ENCODE measurements at places on chromosomes 11 and 22. TPM values are rescaled to one million over a fixed set of nuclear protein-coding genes. Genes with fewer than 3 reads are reported as not detected.

DNA sequence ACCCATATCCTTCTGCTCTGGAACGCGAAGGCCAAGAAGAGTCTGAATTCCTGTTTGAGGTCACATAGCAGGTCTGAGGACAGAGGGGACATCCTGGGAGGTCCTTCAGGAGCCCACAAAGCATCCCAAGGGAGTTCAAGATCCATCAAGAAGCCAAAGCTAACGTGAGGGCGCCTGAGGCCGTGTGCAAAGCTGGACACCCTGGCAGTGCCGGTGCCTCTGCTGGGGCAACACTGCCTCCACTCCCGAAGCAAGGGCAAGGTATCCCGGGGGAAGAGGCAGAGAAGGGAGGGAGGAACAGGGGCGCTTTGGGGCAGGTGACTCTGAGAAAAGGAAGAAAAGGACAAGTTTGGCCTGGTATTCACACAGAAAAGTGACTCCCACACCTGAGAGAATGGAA is 50.3 kb upstream of the CDON start:
- DNase-seq, result no peak

GRCh38 chr22:24028533-24028932 is 17.4 kb downstream of the CABIN1 start:
- no peak for DNase-seq

Gene LRRC56
- 0.98 TPM for total RNA-seq

DNA sequence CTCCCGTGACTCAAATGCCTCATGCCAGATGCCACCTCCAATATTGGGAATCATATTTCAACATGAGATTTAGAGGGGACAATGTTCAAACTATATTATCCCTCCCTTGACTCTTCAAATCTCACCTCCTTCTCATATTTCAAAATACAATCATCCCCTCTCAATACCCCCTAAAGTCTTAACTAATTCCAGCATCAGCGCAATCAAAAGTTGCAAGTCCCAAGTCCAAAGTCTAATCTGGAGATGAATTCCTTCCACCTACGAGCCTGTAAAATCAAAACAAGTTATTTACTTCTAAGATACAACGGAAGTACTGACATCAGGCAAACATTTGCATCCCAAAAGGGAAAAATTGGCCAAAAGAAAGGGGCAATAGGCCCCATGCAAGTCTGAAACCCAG is 67.2 kb upstream of the SC5D start:
- no peak for DNase-seq

- DNase-seq, result no peak
Measured at GRCh38 chr11:15406851-15407351, 292.2 kb downstream of the INSC start.

Gene P2RY6
- 3.7 TPM for total RNA-seq

DNA sequence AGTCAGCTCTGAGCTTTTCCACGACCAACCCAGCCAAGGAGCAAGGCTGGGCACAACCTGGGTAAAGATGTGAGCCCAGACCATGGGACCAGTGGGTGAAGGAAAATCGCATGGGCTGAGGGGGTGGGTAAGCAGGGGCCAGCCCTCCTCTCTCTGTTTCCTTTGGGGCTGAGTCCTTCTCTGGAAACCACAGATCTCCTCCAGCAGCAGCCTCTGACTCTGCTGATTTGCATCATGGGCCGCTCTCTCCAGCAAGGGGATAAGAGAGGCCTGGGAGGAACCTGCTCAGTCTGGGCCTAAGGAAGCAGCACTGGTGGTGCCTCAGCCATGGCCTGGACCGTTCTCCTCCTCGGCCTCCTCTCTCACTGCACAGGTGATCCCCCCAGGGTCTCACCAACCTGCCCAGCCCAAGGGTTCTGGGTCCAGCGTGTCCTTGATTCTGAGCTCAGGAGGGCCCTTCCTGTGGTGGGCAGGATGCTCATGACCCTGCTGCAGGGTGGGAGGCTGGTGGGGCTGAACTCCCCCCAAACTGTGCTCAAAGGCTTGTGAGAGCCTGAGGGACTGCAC is 67.8 kb downstream of the GGTLC2 start:
- DNase-seq, result no peak

GRCh38 chr11:101264306-101264705 is 134.7 kb upstream of the PGR start:
- no peak for DNase-seq

Data from adrenal gland (tissue), 19 donors.